ENCODE measurements at places on chromosomes 12 and 14. TPM values are rescaled to one million over a fixed set of nuclear protein-coding genes. Genes with fewer than 3 reads are reported as not detected.
A peak's percentile ranks its signal among the peaks of the same experiment; 100 is the strongest.

The CRY1 gene
- 14.2 TPM for total RNA-seq

The NGB gene
- total RNA-seq, result not detected

The RNF212B gene
- total RNA-seq, result not detected

DNA sequence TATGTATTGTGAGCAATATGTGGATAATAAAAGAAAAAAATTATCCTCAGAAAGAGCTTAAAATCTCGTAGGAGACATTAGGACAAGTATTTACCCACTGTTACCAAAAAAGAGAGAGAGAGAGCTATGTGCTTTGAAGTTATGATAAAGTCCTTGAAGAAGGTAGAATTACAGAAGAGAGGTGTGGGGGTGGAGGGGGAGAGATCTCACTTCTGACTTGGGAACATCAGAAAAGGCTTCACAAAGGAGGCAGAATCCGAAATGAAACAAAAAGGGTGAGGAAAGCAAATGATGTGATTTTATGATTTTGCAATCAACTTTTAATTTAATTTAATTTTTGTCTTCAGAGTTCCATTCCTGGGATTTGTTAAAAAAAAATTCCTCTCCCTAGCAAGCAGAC lies 311.8 kb upstream of the ATP2B1 start:
- H3K4me1 ChIP-seq, result no peaks in the 10 kb centered on the region
- H3K27me3 ChIP-seq, result no peaks in the 10 kb centered on the region
- no peak for DNase-seq
- H3K27ac ChIP-seq, result no peak overlapping the region
- H3K4me3 ChIP-seq, result no peak overlapping the region

GRCh38 chr12:12202747-12203146 lies 64.1 kb downstream of the LRP6 start:
- H3K4me1 ChIP-seq, result peaks cover 22% of the 10 kb centered on the region
- peak overlapping the region; percentile 67 for H3K27ac ChIP-seq
- no peaks in the 10 kb centered on the region for H3K27me3 ChIP-seq
- no peak overlapping the region for H3K4me3 ChIP-seq
- H3K36me3 ChIP-seq, result no peaks in the 10 kb centered on the region
- DNase-seq, result no peak

DNA sequence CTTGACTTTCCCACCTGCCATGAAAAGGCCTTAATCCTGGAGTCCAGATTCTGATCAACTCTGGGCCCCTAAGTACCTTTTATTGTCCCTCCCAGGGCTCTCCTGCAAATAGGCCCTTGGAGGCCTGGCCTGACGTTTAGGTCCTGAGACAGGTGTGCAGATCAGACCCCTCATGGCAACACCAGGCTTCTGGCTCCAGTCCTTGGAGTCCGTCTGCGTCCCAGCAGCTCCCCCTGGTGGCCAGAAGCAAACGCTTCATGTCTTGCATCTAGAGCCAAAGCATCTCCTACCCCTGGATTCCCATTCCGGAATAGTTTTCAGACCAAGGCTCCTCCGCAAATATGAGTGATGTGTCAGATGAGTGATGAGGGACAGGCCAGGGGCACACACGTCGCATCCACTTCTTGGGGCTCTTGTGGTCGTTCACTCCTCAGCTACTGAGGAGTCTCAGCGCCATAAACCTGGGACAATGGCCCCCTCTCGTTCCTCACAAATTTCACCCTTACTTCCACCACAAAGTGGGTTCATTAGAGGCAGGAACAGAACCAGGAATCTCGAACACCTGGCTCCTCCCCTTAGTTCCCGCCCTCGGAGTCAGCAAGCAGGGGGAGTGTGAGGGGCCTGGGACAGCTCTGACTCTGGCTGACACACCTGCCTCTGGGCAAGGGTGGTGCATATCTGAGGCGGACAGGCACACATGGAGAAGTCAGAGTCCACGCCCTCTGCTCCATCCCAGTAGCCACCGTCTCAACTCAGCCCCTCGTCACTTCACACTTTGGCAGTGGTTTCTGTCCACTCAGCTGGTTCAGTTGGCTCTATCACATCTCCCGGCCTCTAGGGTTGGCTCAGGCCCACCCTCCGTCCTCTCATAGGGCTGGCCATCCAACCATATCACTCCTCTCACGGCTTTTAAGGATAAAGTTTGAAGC lies 77.9 kb upstream of the PWP1 start:
- H3K36me3 ChIP-seq, result no peaks in the 10 kb centered on the region
- H3K27ac ChIP-seq, result no peak overlapping the region
- H3K27me3 ChIP-seq, result no peaks in the 10 kb centered on the region
- no peak overlapping the region for H3K4me3 ChIP-seq
- DNase-seq, result peak; percentile 73

All from psoas muscle (tissue), 8 donors.